ENCODE measurements at places on chromosomes 12 and 14.

GRCh38 chr12:124713041-124713435 lies 145.6 kb upstream of the NCOR2 start:
- no peak for DNase-seq

GRCh38 chr12:3741882-3742672 lies 10.8 kb downstream of the CRACR2A start:
- no peak for DNase-seq

DNA sequence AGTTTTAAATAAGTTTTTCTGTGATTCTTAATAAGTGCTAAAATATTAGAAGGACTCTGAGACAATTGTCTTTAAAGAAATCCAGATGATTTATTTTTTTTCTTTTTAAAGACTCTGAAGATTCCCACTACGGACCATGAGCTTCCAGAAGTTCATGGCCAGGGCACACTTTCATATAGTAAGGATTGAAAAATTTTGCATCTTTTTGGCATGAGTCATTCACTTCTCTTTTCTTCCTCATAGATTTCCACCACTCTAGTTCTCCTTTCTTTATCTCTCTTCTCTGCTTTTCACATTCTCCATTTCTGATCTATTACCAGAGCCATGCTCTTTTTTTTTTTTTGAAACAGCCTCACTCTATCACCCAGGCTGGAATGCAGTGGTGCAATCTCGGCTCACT lies 385.8 kb downstream of the FLRT2 start:
- DNase-seq, result no peak

- no peak for DNase-seq
Measured at GRCh38 chr12:38253778-38254177, 62.8 kb upstream of the ALG10B start.

DNA sequence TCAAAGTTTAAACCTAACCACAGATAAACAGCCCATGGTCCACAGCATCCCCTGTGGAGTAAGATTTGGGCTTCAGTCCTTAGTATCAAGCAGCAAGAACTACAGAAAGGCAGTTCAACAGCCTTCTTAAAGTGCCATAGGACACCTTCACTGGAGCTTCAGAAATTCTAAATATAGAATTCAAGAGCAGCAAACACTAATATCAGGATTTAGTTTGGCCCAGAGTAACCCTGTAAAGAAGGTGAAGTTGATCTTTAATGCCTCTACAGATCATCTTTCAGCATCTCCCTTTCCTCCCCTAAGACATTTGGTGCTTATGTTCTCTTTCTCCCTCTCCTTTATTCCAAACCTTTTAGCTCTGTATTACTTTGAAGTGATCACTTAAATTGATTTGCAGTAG lies 59.5 kb upstream of the ARHGAP5 start:
- no peak for DNase-seq

DNA sequence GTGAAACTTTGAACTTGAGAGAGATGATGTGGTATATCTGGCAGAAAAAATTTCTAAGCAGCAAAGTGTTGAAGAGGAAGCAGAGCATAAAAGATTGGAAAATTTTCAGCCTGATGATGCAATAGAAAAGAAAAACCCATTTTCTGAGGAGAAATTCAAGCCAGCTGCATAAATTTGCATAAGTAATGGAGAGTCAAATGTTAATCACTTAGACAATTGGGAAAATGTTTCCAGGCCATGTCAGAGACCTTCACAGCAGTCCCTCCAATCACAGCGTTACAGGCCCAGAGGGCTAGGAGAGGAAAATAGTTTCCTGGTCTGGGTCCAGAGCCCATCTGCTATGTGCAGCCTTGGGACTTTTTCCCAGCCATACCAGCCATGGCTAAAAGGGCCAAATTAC lies 469.0 kb upstream of the FOXG1 start:
- DNase-seq, result no peak

- DNase-seq, result peak; percentile 22
Measured at GRCh38 chr14:21768116-21768874, 94.7 kb upstream of the OR4E1 start.

DNA sequence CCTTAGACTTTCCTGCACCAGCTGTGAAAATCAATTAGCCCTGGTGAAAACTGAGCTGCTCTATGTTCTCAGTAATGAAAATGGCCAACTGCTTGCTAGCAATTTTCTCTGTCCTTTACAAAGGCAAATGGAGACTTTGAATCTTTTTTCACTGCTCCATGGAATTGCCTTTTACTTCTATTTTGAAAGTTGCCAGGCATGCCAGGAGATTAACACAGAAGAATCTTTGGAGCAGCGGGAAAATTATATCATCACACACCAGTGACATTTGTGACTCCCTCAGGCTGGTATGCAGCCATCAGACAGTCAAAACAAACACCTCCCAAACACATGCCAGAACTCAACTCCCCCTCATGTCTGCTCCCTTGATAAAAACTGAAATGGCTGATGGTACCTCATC lies 872.0 kb upstream of the FLRT2 start:
- DNase-seq, result no peak

- no peak for DNase-seq
Measured at GRCh38 chr14:65847075-65847847, 434.7 kb downstream of the FUT8 start.

DNA sequence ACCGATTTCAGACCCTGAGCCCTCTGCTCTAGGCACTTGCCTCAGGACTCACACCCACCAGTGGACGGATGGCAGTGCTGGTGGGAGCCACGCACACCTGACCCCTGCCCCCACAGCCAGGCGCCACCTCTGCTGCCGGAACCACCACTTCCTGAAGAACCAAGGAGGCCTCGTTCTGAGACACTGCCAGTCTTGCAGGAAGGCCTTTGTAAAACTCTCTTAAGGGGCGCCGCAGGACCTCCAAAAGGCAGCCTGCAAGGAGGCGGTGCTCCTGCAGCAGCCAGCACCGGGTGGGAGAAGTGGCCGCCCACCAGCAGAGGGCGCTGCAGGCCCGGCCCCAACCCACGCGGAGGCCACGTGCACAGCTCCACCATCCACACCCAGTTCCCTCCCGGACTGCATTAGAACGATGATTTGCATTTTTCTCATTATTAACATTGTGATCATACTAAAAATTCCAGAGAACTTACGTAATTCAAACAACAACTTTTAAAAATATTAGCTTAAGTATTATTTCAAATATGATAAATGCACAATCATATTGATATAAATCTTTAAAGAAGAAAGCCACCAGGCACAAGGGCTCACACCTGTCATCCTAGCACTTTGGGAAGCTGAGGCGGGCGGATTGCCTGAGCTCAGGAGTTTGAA lies 12.8 kb downstream of the STX2 start:
- peak; percentile 59 for DNase-seq

DNA sequence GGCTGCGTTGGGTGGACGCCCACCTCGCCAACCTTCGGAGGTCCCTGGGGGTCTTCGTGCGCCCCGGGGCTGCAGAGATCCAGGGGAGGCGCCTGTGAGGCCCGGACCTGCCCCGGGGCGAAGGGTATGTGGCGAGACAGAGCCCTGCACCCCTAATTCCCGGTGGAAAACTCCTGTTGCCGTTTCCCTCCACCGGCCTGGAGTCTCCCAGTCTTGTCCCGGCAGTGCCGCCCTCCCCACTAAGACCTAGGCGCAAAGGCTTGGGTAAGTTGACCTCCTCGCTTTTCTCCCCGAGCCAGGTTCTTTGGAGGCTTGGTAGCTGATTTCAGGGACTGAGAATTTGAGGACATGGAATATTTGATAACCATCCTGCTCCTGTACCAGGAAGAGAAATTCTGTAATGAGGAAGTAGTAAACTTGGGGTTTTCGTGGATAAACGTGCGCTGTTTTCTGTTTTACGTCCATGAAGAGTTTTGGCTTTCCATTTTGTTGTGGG lies 530 bp downstream of the APAF1 start:
- peak; percentile 11 for DNase-seq

- DNase-seq, result no peak
Measured at GRCh38 chr12:15543347-15543746, 221.0 kb downstream of the PTPRO start.

GRCh38 chr14:78297858-78298257 lies 127.7 kb downstream of the NRXN3 start:
- no peak for DNase-seq

GRCh38 chr14:92980866-92981265 lies 57.9 kb downstream of the CHGA start:
- DNase-seq, result no peak

DNA sequence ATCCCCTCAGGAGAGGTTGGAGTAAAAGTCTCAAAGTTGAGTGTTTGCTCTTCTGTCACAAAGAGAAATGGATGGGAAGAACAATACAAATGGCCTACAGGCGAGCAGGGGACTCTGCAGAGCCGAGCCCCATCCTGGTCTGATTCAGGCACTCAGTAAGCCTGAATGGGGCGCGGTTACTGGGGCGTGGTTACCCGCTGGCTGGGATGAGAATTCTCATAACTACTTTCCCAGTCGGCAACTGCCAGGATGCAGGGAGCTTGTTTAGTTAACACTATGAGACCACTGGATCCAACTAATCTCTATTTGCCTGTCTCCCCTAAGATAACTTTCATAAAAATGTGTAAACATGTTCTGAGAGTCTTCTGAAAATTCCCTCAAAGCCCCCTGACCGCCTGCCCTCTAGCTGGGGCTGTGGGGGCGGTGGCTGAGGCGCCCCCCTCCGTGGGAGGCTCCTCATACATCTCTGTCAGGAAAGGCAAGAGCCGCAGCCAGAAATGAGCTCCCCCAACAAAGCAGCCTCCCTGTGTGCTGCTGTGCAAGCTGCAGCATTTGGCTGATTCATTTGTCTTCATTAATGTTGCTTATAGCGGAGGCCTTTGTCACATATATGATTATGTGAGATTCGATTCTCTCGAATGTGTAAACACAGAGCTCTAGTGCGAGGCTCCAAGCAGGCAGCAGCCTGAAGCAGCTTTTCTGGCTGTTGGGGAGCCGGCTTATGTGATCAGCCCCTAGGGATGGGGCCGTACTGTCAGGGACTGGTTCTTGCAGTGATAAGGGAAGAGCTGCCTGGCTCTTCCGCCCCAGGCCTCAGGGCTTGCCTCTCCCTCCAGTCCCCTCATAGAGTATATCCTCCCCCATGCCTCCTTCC lies 126.1 kb upstream of the ARHGAP5 start:
- peak; percentile 38 for DNase-seq

DNA sequence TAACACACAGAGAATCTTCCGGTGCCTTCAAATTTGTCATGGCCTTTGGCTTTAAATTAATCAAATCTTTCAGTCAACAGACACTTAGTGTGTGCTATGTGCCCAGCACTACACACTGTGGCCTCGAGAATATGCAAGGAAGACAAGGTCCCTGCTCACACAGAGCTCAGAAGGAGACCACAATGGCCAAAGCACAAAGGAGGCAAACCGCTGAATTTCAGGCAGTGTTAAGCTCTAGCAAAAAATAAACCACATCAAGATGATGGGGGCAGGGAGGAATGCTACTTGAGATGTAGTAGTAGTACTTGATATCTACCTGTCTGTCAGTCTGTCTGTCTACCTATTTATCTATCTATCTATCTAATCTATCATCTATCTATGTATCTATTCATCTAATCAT lies 227.9 kb downstream of the TMEM132D start:
- DNase-seq, result no peak

DNA sequence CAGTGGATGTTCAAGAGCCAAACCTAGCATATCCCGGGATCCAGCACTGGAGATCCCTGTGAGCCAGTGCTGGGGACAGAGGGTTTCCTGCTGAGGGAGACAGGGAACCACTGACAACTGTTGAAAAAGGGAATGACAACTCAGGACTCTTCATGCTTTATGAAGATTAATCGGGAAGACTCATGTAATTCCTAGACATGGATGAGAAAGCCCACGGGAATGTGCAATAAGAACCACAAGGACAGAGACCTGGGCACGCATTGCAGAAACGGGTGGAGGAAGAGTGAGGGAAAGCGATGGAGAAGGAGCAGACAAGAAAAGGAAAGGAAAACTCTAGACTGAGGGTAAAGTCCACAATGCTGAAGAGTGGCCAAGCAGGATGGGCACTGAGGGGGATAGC lies 296.0 kb downstream of the PCNX1 start:
- DNase-seq, result no peak

DNA sequence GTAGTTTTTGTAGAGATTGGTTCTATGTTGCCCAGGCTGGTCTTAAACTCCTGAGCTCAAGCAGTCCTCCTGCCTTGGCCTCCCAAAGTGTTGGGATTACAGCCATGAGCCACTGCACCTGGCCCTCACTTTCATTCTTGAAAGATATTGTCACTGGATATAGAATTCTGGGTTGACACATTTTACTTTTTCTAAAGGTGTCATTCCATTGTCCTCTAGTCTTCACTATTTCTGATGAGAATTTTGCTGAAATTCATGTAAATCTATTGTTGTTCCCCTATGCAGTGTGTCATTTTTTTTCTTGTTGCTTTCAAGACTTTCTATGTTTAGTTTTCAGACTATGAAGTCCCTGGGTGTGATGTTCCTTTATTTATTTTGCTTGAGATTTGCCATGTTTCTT lies 29.2 kb downstream of the ACADS start:
- no peak for DNase-seq

DNA sequence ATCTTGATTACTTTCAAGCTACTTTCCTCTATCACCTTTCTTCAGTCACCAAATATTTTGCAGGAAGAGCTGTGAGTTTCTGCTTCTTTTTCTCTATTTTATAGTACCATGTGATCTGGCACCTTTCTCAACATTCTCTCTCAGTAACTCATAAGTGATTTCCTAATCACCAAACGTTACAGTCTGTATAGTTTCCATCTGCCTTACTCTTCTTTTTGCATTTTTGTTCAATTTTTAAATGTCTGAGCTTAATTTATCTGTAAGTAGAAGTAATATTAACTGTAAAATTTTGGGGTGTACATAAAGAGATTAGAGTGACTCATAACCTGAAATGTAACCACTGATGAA lies 422.1 kb upstream of the SYT1 start:
- DNase-seq, result peak; percentile 46

- DNase-seq, result peak; percentile 82
Measured at GRCh38 chr12:27571463-27571862, 47.5 kb downstream of the PPFIBP1 start.

DNA sequence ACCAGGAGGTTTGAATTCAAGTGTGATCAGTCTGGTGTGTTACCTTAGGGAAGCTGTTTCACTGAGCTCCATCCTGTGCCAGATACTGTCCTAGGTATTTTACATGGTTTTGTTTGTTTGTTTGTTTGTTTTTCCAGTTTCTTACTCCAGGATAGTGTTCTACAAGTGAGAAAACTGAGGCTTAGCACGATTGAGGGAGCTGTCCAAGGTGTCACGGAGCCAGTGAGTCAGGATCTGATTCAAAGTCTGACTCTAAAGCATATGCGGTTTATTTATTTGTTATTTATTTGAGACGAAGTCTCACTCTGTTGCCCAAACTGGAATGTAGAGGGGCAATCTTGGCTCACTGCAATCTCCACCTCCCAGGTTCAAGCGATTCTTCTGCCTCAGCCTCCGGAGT lies 79.7 kb upstream of the GNG2 start:
- peak; percentile 45 for DNase-seq

DNA sequence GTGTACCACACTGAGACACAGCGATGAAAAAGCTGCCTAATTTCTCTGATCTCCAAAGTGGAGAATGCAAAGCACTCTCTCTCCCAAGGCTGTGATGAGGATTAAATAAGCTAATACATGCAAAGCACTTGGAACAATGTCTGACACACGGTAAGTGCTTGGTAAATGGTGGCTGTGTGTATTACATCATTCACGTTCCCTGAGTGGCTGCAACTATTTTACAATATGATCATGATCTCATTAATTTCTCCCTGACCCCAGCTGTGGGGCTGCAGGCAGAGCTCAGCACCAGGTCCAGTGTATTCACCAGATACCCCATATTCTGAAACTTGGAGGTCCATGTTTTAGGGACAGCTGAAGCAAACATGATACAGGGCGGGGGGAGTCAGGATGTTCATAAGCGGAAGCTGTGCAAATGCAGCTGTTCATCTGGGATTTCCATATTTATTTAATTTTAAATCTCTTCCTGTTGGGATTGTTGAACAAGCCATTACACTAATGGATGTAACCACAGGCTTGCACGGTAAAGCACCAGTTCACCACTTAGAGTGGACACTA lies 106.4 kb downstream of the CCDC60 start:
- DNase-seq, result no peak

GRCh38 chr12:76080017-76080728 lies 4.3 kb downstream of the NAP1L1 start:
- no peak for DNase-seq

All from fibroblast of pulmonary artery (primary cell).